ENCODE measurements at places on chromosomes 7 and 10.

DNA sequence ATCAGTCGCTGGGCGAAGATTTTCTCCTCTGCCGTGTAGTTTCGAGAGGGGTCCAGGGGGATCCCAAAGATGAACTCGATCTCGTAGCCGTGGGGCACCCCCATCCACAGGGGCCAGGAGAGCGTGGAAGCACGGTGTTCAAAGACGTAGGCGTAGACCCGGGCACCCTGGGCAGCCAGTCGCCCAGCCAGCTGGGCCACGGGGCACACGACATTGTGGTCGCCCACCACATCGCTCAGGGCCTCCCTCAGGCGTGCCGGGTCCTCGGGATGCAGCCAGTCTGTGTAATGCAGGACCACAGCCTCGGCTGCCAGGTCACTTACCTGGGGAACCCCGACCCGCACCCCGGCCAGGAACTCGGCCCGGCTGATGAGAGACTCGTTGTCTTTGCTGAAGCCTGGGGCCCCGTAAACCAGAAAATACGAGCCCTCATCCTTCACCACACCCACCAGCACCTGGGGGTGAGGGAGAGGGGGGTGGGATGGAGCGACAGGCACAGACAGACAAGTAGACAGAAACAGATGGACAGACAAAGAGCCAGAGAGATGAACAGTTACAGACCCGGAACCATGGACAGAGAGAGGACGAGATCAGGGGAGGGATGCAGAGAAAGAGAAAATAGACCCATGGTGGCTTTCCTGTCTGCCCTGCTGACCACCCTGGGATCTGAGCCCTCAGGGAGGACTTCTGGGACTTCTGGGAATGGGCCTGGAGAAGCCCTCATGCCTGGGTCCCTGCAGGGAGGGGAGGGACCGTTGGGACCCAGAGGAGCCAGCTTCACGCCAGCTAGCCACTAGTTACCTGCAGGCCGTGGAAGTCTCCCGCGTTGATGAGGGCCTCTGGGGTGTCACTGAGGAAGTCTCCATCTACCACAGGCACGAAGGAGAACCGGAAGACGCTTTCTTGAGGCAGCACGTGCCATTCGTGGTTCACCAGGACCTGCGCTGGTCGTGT, 3.0 kb downstream of the ACHE start:
- no peak for DNase-seq

DNA sequence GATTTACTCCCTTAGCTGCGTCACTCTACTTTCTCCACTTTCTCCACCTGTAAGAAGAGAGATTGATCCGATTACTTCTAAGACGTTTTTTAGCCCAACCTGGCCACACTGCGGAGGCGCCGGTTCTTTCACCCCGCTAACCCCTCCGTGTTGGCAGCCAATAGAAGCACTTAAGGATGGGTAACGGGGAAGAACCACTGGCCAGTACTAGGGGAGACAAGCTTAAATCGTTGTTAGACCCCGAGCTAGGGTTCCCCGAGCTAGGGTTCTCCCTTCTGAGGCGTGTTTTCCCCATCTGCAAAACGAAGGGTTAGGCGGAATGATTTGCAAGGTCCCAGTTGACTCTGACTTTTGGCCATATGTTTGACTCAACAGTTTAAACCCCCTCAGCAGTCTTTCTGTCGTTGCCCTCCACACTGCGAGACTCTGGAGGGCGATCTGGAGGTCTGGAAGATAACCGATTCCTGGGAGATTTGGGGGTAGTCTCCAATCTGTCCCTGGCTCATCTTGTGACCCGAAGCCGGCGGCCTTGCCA, 644 bp downstream of the UMAD1 start:
- DNase-seq, result peak; percentile 1

GRCh38 chr7:64630496-64630895, 35.4 kb upstream of the ZNF107 start:
- DNase-seq, result peak; percentile 1

DNA sequence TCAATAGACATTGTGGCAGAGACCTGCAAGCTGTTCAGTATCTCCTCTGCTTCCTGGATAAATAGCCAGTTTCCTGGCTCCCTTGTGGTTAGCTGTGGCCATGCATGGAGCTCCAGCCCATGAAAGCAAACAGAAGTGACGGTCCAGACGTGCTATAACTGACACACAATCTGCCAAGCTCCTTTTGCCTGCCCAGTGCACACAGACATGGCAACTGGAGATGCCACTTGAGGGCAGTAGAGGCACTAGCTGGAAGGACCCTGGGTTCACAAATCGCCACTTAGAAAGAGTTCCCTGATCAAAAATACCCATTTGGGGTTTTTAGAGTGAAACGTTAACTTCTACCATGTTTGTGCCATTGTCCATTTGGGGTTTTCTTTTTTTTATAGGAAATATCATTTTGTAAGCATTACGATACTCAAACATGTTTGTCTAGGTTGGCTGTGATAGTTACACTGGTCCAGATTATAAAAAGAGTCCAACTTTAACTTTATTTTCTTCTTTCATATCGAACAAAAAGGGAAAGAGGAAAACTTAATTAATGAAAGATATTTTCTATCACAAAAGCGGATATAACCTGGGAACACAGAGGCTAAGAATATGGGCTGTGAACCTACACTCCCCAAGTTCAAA, 31.3 kb downstream of the KIN start:
- peak; percentile 21 for DNase-seq

- peak; percentile 89 for DNase-seq
These were observed 273.1 kb downstream of the AUTS2 start for GRCh38 chr7:69871213-69871885.

DNA sequence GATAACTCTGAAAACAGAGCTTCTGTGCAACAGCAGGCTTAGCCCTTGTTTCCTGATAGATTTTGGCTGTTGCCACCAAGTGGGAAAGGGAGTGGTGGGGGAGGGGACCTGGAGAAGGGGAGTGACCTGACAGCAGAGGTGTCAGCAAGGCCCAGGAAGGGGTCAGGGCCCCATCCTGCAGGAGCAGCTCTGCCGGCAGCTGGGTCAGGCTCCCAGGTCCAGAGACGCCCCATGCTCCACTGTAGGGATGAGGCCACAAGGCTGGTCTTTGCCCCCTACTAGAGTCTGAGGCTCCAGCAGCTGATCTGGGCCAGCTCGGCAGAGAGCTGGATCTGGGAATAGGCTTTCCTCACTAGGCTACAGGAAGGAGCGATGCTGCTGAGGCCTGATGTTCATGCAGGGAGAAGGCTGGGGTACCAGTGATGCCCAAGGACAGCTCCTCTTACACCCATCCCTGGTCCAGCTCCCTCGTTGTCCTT, 44.0 kb upstream of the ZMIZ1 start:
- DNase-seq, result no peak

GRCh38 chr10:28669227-28670173, 7.8 kb upstream of the BAMBI start:
- DNase-seq, result no peak

GRCh38 chr10:73359492-73359891, 828 bp upstream of the CFAP70 start:
- DNase-seq, result no peak

DNA sequence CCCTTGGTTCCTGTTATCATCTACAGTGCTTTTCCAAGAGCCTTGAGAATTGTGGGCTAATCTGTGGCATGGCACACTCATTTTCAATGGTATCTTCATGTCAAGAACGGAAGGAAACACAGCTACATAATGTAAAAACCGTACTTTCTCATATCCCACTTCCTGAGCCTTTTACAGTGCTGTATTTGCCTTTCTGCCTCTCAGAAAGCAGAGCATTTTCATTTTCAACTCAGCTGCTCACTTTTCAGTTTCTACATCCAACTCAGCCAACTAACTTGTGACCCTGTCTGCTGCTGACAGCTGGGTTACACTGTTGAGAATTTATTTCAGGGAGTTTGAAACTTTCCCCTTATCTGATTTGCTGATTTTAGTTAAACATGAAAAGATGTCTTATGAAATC, 875.8 kb upstream of the KCND2 start:
- no peak for DNase-seq

- no peak for DNase-seq
These were observed 2.4 kb downstream of the GATA3 start for GRCh38 chr10:8056871-8057331.

DNA sequence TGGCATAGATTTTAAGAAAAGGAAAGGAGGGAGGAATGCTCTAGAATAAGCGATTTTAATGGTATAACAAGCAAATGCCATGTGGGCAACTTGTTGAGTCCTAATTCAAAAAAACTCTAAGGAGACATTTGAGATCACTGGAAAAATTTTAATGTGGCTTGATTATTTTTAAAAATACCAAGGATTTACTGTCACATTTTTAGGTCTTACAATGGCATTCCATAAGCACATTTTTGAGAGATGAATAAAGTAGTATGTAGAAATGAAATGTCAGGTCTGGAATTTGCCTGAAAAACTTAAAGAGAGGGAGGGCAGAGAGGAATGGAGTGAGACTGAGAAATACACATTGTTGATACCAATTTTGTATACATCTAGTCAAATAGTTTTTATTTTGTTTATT, 20.3 kb downstream of the NCAPG2 start:
- peak; percentile 77 for DNase-seq

GRCh38 chr10:37957841-37958240, 18.6 kb downstream of the ZNF25 start:
- DNase-seq, result no peak

DNA sequence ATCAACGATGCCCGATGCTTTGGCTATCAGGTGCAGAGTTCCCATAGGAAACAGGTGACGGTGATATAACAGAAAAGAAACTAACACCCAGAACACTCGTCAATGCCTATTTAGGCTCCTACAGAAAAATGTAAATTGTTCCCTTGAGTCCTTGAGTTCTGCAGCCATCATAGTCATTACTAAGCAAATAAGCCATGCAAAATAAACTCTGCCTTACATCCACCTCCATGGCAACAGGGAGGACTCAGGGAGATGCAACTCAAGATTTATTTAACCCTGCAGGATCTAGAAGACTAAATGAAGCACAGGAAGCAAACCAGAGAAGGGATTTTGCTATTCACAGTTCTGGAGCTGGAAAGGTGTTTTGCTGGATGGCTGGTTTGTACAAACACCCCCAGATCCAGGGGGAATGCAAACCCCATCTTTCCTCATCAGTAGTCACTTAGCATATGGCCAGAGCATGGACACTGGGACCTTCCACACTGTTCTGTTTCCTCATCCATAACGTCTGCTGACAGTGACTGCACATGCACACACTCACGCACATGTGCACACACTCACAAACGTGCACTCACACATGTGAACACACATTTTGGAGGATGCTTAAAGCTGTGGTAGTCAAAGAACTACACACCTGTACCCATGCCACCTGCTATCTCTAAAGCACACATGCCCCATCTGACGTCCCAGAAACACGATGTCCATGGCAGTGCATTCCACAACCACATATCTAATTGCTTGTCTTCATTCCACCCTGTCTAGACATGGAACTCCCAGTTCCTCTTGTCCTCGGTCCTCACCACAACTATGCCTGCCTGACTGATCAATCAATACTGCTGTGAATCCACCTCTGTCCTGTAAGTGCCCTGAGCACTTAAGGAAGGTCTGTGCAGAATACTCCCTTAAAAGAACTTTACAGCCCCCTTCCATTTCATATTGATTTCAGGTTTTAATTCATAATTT, 178.2 kb downstream of the COBL start:
- no peak for DNase-seq

DNA sequence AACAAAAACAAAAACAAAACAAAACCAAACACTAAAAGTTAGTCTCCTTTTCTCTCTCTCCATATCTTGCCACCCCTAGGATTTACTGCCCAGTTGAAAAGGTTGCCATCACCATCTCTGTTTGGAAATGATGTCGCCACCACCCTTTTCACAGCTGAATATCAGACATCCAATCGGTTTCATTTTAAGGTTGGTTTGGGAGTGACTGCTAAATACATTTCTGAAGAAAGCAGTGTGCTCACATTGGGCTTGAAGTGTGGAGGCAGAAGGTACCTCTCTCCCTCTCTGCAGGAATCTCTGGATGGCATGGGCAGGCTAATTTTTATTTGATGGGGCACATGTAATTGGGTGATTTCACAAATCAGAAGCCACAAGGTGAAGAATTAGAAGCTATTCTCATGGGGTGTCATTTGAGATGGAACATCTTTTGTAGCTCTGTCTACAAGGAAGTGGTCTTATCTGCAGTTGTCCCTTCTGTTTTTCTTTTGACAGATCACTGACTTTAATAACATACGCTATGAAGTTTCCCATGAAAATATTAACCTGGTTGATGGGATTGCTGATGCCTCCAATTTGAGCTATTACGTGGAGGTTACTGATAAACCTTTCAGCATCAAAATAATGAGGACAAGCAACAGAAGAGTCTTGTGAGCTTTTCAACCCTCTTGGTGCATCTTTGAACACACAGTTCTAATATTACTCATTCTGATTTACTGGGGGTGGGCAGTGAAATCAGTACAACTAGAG, 20.1 kb downstream of the MGAM2 start:
- DNase-seq, result no peak

Data from fibroblast of skin of scalp (primary cell).